ENCODE measurements at places on chromosomes 7 and 10. TPM values are rescaled to one million over a fixed set of nuclear protein-coding genes. Genes with fewer than 3 reads are reported as not detected.

The STOX1 gene
- total RNA-seq: 0.82 TPM

The FOXI2 gene
- not detected for total RNA-seq

The FBXL13 gene
- total RNA-seq: 0.93 TPM

The NKX1-2 gene
- total RNA-seq: not detected

The CCDC172 gene
- total RNA-seq: not detected

The SRRM3 gene
- 2.7 TPM for total RNA-seq

The ACTR1A gene
- 114 TPM for total RNA-seq

The AGR3 gene
- not detected for total RNA-seq

The SPRN gene
- total RNA-seq: 2.1 TPM

The OR2A7 gene
- total RNA-seq: 0.17 TPM

The LRRC61 gene
- not detected for total RNA-seq

The SYNPO2L gene
- total RNA-seq: 0.68 TPM

The HKDC1 gene
- not detected for total RNA-seq

The SHTN1 gene
- total RNA-seq: 1.3 TPM

The DRGX gene
- not detected for total RNA-seq

The MICALL2 gene
- total RNA-seq: 18.3 TPM

The HMX3 gene
- not detected for total RNA-seq

The LIPM gene
- total RNA-seq: not detected

The NYAP1 gene
- 3.4 TPM for total RNA-seq

Measured in pericardium fibroblast (primary cell).